Cerebellar cortex (tissue), 1 donor: ENCODE measurements at places on chromosomes 3 and 15.
A peak's percentile ranks its signal among the peaks of the same experiment; 100 is the strongest.

GRCh38 chr15:88653200-88654064 is 14.6 kb downstream of the ISG20 start:
- no peak for DNase-seq

- DNase-seq = no peak
These were observed 155.4 kb downstream of the GOLGA6L6 start for GRCh38 chr15:20386198-20386597.

GRCh38 chr3:188749010-188749617 is 422.7 kb upstream of the TPRG1 start:
- no peak for DNase-seq

DNA sequence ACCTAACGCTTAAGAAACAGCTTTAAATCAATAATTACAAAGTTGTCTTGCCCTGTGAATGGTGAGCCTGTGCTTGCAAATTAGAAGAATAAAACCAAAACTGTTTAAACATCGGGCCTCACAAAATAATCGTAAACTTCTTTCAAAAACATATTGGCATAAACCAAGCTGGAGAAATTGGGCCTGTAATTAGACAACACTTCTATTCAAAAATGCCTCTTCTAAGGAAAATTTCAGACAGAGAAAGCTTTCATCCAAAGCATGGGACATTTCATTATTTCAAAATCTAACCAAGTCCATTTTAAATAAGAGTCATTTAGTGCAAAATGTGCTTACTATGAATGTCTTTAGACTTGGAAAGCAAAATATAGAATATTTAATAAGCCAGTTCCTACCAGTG is 35.5 kb upstream of the GNB4 start:
- no peak for DNase-seq

GRCh38 chr3:111713833-111714232 is 118.7 kb upstream of the ZBED2 start:
- no peak for DNase-seq

DNA sequence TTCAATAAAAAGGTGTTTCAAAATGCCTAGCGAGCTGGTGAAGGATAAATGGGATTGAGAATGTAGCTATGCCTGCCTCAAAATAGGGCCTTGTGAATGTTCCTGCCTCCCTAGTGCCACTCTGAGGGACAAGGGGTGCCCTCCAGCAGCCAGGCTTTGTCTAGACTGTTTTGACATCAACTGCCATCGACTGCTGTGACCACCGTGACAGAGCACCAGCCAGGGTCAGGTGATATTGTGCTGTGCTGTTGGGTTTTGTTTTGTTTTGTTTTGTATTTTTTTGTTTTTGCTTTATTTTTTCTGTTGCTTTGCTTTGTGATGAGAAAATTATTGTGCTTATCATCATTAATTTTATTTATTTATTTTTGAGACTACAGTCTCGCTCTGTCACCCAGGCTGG is 144.8 kb downstream of the SMAD6 start:
- DNase-seq = no peak

DNA sequence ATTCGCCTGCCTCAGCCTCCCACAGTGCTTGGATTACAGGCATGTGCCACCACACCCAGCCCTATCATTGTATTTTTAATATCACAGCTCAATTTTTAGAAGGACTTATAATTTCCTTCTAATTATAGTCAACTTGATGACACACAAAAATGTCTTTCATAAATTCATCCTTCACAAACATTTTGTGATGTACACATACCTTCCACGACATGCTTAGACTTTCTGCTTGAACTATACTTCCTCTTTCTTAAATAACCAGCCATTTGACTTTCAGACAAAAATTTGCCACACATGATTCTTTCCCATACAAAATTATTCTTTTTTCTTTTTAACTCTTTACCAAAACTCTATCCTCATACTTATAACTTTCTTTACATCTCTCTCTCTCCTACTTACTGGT is 48.4 kb upstream of the CCK start:
- DNase-seq = no peak

- peak; percentile 28 for DNase-seq
These were observed 5.5 kb upstream of the ARID3B start for GRCh38 chr15:74535388-74536084.
